ENCODE measurements at places on chromosomes 11 and 22.

DNA sequence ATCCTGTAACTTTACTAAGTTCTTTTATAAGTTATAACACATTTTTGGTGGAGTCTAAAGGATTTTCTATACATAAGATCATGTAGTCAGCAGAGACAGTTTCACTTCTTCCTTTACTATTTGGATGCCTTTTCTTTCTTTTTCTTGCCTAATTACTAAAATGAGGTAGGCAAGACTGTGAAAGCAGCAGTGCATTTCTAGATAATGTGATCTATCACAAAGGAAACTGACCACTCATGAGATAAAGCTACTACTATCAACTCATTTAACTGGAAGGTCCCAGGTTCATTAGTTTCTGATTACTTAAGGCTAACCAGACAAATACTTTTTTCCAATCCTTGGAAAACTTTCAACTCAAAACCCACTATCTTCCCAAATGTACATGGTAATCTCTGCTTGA is 196.2 kb upstream of the E2F8 start:
- DNase-seq, result no peak

DNA sequence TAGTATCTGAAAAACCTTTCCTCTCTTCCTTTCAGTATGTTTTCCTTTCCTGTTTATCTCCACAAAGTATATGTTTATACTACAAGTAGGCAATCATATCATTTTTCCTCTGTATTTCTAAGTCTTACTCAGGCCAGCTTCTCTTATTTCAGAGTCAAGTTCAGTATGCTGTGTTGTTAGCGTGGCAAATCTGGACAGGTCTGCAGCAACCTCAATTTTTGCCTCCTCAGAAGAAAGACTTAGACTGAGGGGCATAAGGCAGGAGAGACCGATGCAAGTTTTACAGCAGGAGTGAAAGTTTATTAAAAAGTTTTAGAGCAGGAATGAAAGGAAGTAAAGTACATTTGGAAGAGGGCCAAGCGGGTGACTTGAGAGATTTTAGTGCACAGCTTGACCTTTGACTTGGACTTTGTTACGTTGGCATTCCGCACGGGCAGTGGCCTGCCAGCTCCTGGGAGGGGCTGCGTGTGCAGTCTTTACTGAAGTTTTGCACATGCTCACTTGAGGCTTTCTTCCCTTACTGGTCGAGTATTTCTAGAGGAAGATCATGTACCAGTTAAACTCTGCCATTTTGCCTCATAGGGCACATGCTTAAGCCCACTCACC is 343.2 kb downstream of the NTM start:
- DNase-seq, result no peak

GRCh38 chr22:43467216-43467940 is 55.6 kb downstream of the MPPED1 start:
- DNase-seq, result no peak

DNA sequence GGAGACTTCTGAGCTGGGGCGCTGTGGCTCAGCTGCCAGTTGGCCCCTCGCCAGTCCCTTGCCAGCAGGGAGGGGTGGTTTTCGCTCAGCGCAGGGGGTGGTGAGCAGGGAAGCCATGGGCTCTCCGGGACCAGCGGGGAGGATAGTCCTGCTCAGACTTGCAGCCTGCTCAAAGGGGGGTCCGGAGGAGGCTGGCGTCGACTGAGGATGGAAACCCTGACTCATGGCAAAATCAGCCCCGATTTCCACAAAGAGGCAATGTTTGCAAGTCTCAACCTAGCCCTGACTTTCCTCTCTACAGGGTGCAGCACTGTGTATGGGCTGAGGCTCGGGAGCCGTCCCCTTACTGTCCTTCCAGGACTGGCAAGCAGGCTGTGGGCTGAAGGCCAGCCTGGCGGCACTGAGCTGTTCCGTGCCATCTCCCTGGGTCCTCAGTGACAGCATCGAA is 35.1 kb downstream of the FBLN1 start:
- DNase-seq, result no peak

DNA sequence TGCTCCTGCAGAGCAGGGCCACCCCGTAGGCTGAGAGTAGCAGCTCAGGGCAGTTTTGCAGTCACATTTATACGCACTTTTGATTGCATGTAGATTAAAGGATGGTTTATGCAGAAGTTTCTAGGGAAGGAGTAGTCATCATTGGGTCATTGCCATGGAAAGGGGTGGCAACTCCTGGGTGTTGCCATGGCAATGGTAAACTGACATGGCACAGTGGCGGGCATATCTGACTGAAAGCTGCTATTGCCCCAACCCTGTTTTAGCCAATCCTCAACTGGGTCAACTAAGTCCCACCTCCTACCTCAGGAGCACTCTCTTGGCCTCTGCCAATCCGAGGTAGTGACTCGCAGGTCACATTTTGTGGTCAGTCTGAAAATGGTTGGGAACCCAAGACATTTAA is 2.4 kb upstream of the ARSA start:
- DNase-seq, result no peak

GRCh38 chr11:92556431-92556830 is 331.8 kb downstream of the FAT3 start:
- DNase-seq, result no peak

DNA sequence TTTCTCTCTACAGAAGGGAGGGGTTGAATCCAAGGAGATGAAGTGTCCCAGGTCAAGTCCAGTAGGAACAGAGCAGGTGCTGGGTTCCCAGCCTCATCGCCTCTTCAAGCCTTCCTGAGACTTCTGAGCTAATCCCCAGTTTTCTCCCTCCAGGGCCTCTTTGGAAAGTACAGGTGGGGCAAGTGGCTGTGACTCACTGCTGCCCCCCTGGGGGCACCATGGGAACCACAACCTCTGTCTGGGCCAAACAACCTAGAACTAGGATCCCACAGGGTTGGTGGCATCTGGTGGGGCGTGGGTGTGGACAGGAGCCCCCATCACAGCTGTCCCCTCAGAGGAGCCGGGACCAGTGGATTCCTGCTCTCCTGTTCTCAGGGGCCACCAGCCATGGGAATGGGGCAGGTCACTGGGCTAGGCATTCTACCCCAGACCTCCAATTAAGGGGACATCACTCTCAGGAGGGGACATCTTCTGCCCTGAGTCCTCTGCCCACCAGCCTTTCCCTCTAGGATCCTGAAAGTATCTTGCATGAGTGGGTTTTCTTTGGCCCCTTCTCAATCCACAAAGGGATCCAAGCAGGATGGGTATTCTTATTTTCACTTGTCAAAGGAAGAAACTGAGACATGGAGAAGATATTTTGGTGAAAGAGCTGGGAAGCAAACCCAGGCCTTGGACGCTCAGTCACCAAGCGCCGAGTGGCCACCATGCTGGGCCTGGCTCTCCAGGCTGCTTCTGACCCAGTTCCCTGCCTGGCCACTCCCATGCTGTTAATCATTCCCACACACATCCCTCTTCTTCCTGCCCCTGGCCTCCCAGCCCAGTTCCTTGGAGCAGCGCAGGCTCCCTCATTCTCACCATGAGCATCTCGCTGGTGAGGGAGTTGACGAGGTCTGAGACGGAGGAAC is 23.8 kb downstream of the LRRC10B start:
- peak; percentile 41 for DNase-seq

GRCh38 chr11:131737357-131737756 is 366.9 kb downstream of the NTM start:
- no peak for DNase-seq

DNA sequence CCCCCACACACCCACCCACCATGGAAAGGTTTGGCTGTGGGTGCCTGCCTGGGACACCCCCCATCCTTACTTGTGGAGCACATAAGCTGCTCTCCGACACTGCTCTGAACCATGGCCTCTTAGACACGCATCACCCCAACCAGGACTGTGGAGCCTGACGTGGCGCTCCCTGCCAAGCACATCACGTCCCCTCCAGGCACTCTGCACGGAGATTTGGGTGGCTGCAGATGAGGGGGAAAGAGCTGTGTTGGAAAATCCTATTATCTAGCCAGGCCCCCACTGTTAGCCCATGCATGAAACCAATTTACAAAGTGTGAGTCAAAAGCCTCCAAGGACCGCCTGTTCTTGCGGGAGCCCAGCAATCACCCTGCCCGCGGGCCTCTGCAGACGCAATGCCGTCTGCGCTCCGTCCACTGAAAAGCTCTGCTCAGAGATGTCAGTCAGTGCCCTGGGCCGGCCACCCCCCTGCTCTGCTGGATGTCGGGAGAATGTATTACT is 163.4 kb upstream of the NECTIN1 start:
- DNase-seq, result no peak

DNA sequence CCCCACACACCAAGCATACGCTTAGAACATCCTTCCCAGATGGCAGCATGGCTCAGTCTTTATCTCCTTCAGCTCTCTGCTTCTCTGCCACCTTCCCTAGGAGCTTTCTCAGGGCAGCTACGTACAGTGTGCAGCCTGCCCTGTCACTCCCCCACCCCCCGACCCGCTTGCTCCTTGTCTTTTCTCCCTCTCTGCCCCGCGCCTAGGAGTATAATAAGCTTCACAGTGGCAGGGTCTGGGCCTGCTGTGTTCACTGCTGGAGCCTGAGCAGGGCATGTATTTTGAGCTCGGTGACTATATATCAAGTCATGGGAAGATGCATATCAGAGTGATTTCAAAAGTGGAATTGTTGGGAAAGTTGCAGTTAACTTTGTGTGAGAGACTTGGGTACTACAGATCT is 55.8 kb upstream of the ADSL start:
- no peak for DNase-seq

- DNase-seq, result no peak
Observed at GRCh38 chr11:95736355-95736754, 53.2 kb downstream of the FAM76B start.

DNA sequence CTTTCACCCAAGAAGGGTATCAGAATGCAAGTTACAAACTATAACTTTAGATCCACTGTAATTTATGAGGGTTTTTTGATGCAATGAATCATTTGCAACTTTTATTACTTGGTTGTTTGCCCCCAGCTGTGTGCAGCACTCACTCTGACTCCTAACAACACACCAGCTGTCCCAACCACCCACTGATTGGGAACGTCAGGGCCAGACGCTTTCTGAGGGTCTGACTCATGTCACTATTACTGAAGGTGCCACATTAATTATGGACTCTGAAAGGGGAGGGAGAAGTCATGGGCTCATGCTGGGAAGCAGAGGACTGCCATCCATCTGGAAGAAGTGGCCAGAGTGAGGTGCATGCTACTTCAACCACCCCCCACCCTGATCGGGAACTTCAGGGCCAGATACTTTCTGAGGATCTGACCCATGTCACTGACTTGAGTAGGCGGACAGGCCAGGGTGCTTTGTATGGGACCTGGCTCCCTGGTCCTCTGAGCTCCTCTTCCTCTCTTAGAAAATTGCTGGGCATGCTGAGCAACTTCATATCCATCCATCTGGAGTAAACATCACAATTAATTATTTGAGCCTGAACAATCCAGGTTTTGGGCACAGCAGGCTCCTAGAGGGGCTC is 44.9 kb upstream of the DRD2 start:
- DNase-seq, result no peak

- DNase-seq, result no peak
Observed at GRCh38 chr11:119099711-119100110, 1.9 kb downstream of the DPAGT1 start.

DNA sequence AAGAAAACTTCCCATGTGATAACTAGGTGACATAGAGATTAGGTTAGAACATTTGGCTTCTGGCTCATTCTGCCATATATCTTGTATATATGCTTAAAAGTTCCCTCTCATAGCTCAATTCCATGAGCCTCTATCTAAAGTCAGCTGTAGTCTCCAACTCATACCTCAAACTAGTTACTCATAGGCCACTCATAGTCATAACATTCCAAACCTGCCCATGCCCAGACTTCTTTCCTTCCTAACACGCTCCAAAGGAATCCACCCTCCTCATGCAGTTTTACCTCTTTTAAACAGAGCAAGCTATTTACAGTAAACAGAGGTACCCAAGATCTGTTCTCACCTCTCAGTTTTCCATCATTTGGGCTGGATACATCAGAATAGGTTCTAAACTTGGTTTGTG is 39.4 kb downstream of the GLYATL2 start:
- no peak for DNase-seq

DNA sequence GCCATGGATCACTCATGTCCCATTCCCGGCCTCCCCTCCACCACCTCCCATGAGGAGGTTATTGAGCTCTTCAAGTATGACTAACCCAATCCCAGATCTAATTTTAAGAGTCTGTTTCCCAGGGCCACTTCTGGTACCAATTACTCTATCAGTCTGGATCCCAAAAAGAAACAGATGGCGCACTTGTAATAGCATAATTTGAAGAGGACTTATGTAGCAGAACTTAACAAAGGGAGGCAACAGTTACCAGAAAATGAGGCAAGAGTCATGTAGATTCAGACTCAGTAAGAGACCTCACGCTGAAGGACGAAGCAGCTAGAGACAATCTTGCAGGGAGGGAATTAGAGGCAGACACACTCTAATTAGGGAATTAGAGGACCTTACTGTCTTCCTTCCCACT is 46.9 kb downstream of the DDX6 start:
- no peak for DNase-seq

DNA sequence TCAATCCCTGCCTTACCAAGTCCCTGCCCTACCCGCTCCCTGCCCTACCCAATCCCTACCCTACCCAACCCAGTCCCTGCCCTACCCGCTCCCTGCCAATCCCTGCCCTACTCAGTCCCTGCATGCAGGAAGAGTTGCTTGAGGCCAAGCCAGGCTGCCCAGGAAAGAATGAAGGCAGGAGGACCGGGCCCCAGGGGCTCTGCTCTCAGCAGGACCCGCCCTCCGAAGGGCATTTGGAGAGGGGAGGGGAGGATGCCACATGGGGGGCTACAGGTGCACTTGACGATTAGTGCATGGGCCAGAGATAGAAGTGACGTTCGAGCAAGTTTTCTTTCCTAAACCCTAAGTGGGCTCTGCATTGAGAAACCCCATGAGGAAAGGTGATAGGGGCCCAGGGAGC is 581.2 kb downstream of the TBC1D22A start:
- no peak for DNase-seq

- no peak for DNase-seq
Observed at GRCh38 chr22:35131525-35132000, 65.6 kb downstream of the ISX start.

DNA sequence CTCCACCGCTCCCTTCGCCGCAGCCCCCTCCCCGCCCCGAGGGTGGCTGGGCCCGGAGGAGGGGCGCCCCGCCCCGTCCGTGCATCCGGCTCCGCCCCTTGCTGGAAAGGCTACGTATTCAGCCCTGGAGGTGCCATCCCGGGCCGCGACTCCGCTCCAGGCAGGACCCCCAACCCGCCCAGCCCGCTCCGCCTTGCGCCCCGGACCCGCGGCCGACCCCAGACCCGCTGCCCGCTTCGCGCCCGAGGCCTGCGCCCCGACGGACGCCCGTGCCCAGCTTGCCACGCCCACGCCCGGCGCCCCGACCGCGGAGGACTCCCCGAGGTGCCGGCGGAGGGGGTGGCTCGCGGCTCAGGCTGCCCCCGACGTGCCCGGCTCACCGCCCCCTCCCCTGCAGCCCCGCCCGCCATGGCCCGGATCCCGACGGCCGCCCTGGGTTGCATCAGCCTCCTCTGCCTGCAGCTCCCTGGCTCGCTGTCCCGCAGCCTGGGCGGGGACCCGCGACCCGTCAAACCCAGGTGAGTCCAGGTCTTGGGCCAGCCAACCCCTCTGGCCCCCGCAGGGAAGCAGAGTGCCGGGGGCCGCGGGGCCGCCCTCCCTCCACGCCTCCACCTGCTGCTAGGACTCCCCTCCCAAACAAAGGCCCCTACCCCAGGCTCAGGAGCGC is at the start of gene ADM2:
ADM2 (plus strand) TSS at position 104 of the 667 bp plus-strand sequence; CDS start at position 409, 305 bp downstream.
- DNase-seq, result peak; percentile 54

- DNase-seq, result peak; percentile 27
Observed at GRCh38 chr22:42299586-42300258, 29.3 kb upstream of the TCF20 start.

Measured in stimulated activated CD4-positive, alpha-beta T cell treated with anti-CD3 and anti-CD28 coated beads, Interleukin-1b, Interleukin-23, amount 100 ng/mL, for 48 hours (primary cell).